ENCODE measurements at places on chromosomes 11 and 22. TPM values are rescaled to one million over a fixed set of nuclear protein-coding genes. Genes with fewer than 3 reads are reported as not detected.

The SLC5A1 gene
- 0.58 TPM for total RNA-seq

The RAG1 gene
- total RNA-seq: 3.0 TPM

The UBE2L6 gene
- 22.5 TPM for total RNA-seq

The USP2 gene
- 14.3 TPM for total RNA-seq

The OSM gene
- total RNA-seq: 3.0 TPM

The ZP1 gene
- not detected for total RNA-seq

The MRGPRX3 gene
- total RNA-seq: not detected

The HIC2 gene
- total RNA-seq: 9.3 TPM

The GLB1L3 gene
- 0.35 TPM for total RNA-seq

The BDNF gene
- 1.3 TPM for total RNA-seq

The MICALL1 gene
- 26.1 TPM for total RNA-seq

The FGF4 gene
- total RNA-seq: not detected

The MACROD1 gene
- 36.0 TPM for total RNA-seq

The ANGPTL5 gene
- not detected for total RNA-seq

The SAA1 gene
- total RNA-seq: not detected

The LRRC32 gene
- total RNA-seq: 72.5 TPM

The SMC1B gene
- not detected for total RNA-seq

The AQP11 gene
- total RNA-seq: 2.4 TPM

Data from metanephros (tissue), 2 donors.